Esophagus squamous epithelium (tissue), 5 donors: ENCODE measurements at places on chromosomes 5 and 9. TPM values are rescaled to one million over a fixed set of nuclear protein-coding genes. Genes with fewer than 3 reads are reported as not detected.

FOXE1 gene
- 7.1 TPM for total RNA-seq

F2RL1 gene
- total RNA-seq, result 9.9 TPM

IFNA2 gene
- not detected for total RNA-seq

- H3K27me3 ChIP-seq, result no peaks in the 10 kb centered on the region
- no peak overlapping the region for H3K27ac ChIP-seq
- no peaks in the 10 kb centered on the region for H3K4me1 ChIP-seq
Observed at GRCh38 chr9:99505936-99506335, 283.9 kb downstream of the SEC61B start.

GRCh38 chr9:93702261-93702660 is 125.9 kb downstream of the PHF2 start:
- DNase-seq, result no peak
- H3K27ac ChIP-seq, result no peak overlapping the region
- H3K4me3 ChIP-seq, result no peak overlapping the region
- H3K4me1 ChIP-seq, result no peaks in the 10 kb centered on the region
- peaks cover 8% of the 10 kb centered on the region for H3K27me3 ChIP-seq
- H3K36me3 ChIP-seq, result no peaks in the 10 kb centered on the region

GRCh38 chr9:131441441-131441840 is 47.6 kb downstream of the PRRC2B start:
- H3K27me3 ChIP-seq, result no peaks in the 10 kb centered on the region
- H3K36me3 ChIP-seq, result peaks cover 37% of the 10 kb centered on the region
- H3K4me1 ChIP-seq, result peaks cover 8% of the 10 kb centered on the region

GRCh38 chr5:36111238-36111637 is 40.4 kb downstream of the LMBRD2 start:
- no peaks in the 10 kb centered on the region for H3K27me3 ChIP-seq
- no peak overlapping the region for H3K27ac ChIP-seq
- no peak overlapping the region for H3K4me3 ChIP-seq
- H3K4me1 ChIP-seq, result no peaks in the 10 kb centered on the region
- H3K36me3 ChIP-seq, result peaks cover 97% of the 10 kb centered on the region

DNA sequence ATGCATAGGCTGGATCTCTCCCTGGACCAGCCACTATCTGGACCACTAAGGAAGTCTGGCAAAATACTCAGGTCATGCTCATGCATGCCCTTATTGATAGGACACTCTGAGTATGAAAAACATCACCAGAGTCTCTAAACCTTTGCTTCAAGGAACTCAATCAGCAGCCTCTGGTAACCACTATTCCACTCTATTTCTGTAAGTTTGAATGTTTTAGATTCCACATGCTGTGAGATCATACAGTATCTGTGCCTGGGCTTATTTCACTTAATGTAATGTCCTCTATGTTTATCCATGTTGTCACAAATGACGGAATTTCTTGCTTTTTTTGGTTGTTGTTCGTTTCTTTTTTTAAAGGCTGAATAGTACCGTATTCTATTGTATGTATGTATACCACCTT is 68.3 kb downstream of the TARS1 start:
- no peak overlapping the region for H3K27ac ChIP-seq
- H3K4me3 ChIP-seq, result no peak overlapping the region
- DNase-seq, result no peak
- no peaks in the 10 kb centered on the region for H3K36me3 ChIP-seq
